Endothelial cell of umbilical vein (primary cell): ENCODE measurements at places on chromosomes 4 and X. TPM values are rescaled to one million over a fixed set of nuclear protein-coding genes. Genes with fewer than 3 reads are reported as not detected.

UGT2B17 gene
- total RNA-seq, result not detected in 2 replicates

XAGE1B gene
- total RNA-seq, result not detected in 2 replicates

ZMAT1 gene
- 3.7 and 4.3 TPM in 2 replicates for total RNA-seq

VCX3B gene
- total RNA-seq, result not detected in 2 replicates

DDX53 gene
- not detected in 2 replicates for total RNA-seq

BEX4 gene
- 28.0 and 30.3 TPM in 2 replicates for total RNA-seq

SEL1L3 gene
- 91.1 and 122 TPM in 2 replicates for total RNA-seq

ETDB gene
- not detected in 2 replicates for total RNA-seq

RTL9 gene
- total RNA-seq, result not detected in 2 replicates

FAM53A gene
- total RNA-seq, result 1.3 and 1.7 TPM in 2 replicates

MEPE gene
- total RNA-seq, result not detected in 2 replicates

ZCCHC18 gene
- 1.6 and 2.3 TPM in 2 replicates for total RNA-seq

PAGE4 gene
- total RNA-seq, result not detected in 2 replicates

ASB9 gene
- 5.6 and 7.6 TPM in 2 replicates for total RNA-seq

AKAP4 gene
- total RNA-seq, result not detected in 2 replicates

CENPVL1 gene
- total RNA-seq, result not detected in 2 replicates

CSN1S1 gene
- total RNA-seq, result not detected in 2 replicates

ZFP92 gene
- 1.2 TPM in 2 replicates for total RNA-seq

GABRE gene
- total RNA-seq, result 6.1 and 20.2 TPM in 2 replicates

GRID2 gene
- not detected in 2 replicates for total RNA-seq
